Chondrocyte (in vitro differentiated cells): ENCODE measurements at places on chromosomes 7 and 10. TPM values are rescaled to one million over a fixed set of nuclear protein-coding genes. Genes with fewer than 3 reads are reported as not detected.

Gene CYP2W1
- not detected in 3 replicates for total RNA-seq

Gene FAM131B
- 3.0 to 4.0 TPM (median 3.1 TPM) in 3 replicates for total RNA-seq

Gene HSPA14
- 6.8 to 10.2 TPM (median 7.0 TPM) in 3 replicates for total RNA-seq

Gene HOXA3
- 9.3 to 12.1 TPM in 2 of 3 replicates, not detected in the other for total RNA-seq

Gene SMKR1
- 0.20 TPM in 1 of 3 replicates, not detected in the others for total RNA-seq

Gene APBB1IP
- total RNA-seq = not detected in 3 replicates

Gene HOXA2
- total RNA-seq = 8.3 to 10.2 TPM in 2 of 3 replicates, not detected in the other

Gene NOBOX
- not detected in 3 replicates for total RNA-seq

Gene OR6V1
- not detected in 3 replicates for total RNA-seq

Gene PCDH15
- total RNA-seq = 0.12 TPM in 1 of 3 replicates, not detected in the others

Gene GPRIN2
- total RNA-seq = 5.4 to 12.3 TPM (median 5.7 TPM) in 3 replicates

Gene PLXNA4
- 11.3 to 57.7 TPM (median 13.0 TPM) in 3 replicates for total RNA-seq

Gene ELMO1
- total RNA-seq = 0.33 to 0.60 TPM (median 0.42 TPM) in 3 replicates

Gene PTF1A
- total RNA-seq = not detected in 3 replicates

Gene FOXP2
- total RNA-seq = 12.1 to 23.1 TPM (median 12.8 TPM) in 3 replicates

Gene CTAGE15
- total RNA-seq = 0.23 to 0.63 TPM (median 0.32 TPM) in 3 replicates

Gene MUC12
- total RNA-seq = not detected in 3 replicates

Gene MNX1
- not detected in 3 replicates for total RNA-seq

Gene SLC16A12
- total RNA-seq = 2.6 to 5.2 TPM (median 2.8 TPM) in 3 replicates

Gene MPP7
- total RNA-seq = 20.1 to 21.7 TPM (median 21.0 TPM) in 3 replicates

Gene ANKRD7
- total RNA-seq = not detected in 3 replicates

Gene CHAT
- not detected in 3 replicates for total RNA-seq

Gene DKK1
- total RNA-seq = 54.4 to 170 TPM (median 170 TPM) in 3 replicates

Gene SLC18A3
- not detected in 3 replicates for total RNA-seq

Gene DPP6
- not detected in 3 replicates for total RNA-seq

Gene TMEM236
- total RNA-seq = 0.07 to 0.23 TPM (median 0.22 TPM) in 3 replicates
